ENCODE measurements at places on chromosomes 4 and X.

DNA sequence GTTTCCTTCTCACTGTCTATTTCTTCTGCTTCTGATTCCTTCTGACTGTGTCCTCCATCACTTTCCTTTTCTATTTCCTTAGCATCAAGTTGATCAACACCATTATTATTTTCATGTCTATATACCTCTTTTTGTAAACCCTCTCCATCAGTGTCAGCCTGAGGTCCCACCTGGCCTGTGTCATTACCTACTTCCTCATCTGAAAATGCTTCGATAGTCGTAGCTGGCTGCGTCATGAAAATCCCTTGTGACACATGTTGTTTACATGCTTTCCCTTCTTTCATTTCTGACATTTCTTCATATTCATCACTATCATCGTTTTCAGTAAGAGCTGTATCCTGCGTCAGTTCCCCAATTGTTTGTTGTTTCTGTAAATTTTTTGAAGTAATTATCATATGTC lies 39.6 kb downstream of the RPGR start:
- no peak for DNase-seq

DNA sequence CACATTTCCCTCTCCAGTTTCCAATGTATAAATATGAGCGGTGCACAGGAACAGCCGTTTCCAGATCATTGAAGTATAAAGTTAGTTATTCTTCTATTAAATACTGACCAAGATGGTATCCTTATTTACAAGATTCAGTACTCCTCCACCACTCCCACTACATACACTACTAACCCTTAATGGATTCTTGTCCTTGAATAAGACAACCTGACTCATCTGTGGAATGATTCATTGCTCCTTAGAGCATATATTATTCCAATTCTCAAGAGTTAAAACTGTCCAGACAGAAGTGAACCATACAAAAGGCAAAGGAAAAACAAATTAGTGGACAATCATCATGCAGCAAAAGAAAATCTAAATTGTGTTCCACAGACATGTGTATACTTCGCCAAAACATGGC lies 373.3 kb downstream of the IDS start:
- DNase-seq: no peak

DNA sequence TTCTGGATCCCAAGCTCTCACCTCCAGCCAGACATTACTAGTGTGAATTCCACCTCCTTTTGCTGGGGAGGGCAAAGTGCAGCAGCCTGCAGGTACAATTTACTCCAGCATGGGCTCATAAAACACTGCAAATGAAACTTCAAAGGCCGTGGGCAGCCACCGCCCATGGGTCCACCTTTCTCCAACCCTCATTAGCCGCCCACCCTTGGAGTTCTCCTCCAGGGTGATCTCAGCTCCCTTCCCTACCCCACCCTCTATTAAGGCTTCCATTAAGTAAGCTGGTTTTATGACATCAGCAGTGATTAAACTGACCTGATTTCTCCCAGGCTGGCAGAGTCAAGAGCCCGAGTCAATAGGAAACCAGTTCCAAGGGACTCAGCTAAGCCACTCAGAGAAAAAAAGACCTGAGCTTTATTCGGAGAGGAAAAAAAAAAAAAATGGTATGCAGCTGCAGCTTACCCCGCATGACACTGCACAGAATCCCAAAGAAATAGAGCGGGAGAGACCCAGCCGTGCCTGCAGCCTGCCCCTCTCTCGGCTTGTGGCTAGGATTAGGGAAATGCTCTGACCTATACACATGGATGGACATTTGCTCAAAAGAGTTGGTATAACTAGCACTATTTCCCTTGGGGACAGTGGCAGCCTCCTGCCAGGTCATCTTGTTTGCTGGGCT lies 319.6 kb downstream of the PTTG2 start:
- DNase-seq: no peak

DNA sequence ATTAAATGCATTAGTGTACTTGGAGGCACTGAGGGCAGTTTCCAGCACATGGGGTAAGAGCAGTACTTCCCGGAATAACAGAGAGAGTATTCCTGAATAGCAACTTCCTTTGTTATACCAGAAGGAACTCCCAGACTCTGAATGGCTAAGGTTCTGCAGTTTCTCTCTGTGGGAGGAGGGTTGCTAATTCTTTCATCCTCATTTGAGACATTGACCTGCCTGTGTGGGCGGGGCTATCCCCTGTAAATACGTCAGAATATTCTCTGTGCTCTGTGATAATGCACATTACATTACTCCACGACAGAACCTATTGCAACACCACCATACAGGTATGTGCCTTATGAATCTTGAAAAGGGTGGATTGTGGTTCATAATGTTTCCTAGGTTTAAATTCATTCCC lies 52.7 kb downstream of the SPINK2 start:
- no peak for DNase-seq

DNA sequence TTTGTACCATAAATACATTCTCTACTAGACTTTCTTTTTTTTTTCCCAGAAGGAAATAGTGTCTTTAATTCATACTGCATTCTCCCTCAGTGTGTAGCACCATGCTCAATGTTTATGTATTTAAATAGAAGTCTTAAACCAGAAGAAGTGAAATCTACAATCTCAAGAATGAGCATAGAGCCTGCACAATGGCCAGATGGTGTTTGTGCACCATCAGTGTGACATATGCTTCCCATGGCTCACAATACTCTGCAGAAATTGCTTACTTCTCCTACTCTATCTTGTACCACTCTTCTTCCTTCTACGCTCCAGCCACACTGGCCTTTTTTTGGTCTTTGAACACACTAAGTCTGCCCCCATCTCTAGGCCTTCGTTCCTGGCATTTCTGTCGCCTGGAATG lies 2.6 kb upstream of the DOCK11 start:
- no peak for DNase-seq
